ENCODE measurements at places on chromosomes 6 and 20.
A peak's percentile ranks its signal among the peaks of the same experiment; 100 is the strongest.

DNA sequence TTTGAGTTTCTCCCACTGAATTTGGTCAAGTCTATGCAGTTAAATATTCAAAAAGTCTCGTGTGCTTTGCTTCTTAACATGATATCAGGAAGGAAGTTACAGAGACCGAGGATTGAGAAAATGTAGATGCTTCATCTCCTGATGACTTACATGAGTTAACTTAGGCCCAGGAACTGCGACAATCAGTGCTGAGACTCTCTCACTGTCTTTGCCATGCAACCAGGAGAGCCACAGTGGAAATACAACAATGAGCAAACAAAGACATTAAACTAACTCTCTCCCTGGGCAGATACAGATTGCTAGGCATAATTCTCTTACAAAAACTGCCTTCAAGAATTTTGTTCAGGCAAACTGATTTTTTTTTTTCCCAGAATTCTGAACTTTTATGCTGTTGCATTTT, 440.6 kb upstream of the EPHA7 start:
- no peak for DNase-seq

- no peak for DNase-seq
These were observed 96.7 kb upstream of the LAMP5 start for GRCh38 chr20:9417665-9418064.

- DNase-seq, result no peak
These were observed 1.6 kb upstream of the ARHGAP40 start for GRCh38 chr20:38600057-38600456.

- no peak for DNase-seq
These were observed 42.3 kb downstream of the KIF13A start for GRCh38 chr6:17945111-17945510.

DNA sequence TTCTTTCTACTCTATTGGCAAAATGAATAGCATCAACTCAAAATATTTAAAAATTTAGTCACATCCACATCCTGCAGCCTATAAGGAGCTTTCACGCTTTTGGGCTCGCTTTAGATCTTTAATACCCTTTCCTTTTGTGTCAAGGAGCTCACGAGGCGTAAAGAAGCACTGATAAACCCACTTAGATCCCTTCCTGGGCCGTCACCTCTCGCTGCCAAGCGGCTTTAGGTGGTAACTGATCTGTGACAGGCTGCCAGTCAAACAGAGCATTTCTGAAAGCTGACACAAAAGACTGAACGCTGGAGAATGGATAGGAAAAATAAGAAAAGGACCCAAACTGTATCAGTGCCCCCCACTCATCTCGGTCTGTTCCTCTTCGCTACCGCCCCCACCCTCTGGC, 385.7 kb upstream of the MMS22L start:
- DNase-seq, result no peak

DNA sequence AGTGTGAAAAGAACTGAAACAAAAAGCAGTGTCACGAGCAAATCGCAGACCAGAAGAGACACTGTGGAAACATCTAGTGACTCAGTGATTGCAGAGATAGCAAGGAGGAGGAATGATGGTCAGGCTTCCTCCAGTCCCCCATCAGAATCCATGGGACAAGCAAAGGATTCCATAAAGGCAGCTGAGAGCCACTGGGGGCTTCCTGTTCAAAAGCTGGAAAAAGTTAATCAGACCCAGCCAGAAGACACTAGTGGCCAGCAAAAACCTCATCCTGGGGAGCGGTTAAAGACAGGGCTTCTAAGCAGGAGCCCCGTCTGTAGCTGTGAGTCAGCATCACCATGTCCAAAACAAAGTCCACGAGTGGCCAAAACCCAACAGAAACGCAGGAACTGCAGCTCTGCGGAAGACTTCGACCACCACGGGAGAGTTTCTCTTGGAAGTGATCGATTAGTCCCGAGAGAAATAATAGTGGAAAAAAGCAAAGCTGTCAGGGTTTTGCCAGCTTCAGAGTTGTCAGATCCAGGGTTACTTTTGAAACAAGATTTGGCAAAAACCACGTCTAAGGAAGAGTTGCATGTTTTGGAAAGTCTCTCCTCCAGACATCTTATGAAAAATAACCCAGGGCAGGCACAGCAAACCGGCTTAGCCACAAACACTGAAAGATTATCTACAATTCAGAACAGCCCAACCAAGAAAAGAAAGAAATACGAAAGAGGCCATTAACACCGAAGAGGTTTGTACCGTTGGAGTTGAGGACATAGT, 51.0 kb downstream of the JAG1 start:
- no peak for DNase-seq

DNA sequence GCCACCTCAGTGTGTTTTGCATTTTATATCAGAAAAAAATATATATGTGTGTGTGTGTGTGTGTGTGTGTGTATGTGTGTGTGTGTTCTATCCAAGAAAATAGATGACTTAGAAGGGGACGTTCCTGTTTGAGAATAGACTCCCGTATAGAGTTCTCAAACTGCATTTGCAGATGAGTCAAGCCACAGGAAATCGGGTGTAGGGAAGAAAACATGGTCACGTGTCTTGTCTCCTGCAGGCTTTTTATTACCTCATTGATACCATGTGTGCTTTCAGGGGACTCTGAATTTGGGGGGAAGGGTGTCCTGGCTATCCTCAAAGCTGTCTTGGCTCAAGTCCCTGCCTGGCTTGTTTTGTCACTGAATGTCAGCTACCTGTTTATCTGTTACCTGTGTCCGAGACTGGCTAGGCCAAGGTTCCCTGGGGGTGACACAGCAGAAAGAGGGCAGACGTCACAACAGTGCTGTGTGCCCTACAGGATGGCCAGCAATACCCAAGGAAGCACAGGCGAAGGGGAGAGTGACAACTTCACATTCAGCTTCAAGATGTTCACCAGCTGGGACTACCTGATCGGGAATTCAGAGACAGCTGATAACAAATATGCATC, 55.7 kb upstream of the NOP56 start:
- no peak for DNase-seq

GRCh38 chr20:3996399-3996798, 19.0 kb downstream of the RNF24 start:
- DNase-seq, result no peak

DNA sequence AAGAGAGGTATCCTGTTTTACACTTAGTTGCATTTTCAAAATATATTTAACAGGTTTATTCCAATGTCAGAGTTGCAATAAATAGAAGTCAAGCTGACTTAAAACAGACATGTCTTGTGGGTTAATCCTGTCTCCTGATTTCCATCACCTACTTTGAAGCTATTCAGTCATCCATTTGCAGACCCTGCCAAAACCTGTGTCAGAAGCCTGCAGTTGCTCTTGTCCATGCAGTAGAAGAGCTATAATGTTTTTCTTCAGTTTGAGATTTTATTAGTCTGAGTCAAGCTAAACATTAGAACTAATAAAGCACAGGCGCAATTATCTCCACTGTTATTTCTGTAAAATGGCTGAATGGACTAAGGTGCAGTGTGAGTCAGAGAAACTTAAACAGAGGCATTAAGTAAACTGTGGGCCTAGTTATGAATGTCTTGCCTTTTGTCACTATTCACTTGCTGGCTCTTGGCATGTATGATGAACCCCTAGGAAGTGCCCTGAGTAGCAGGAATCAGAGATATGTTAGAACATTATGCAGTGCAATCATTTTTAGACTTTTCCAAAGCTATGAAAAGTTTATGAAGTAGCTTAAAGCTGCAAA, 11.0 kb upstream of the HDGFL1 start:
- DNase-seq, result no peak

DNA sequence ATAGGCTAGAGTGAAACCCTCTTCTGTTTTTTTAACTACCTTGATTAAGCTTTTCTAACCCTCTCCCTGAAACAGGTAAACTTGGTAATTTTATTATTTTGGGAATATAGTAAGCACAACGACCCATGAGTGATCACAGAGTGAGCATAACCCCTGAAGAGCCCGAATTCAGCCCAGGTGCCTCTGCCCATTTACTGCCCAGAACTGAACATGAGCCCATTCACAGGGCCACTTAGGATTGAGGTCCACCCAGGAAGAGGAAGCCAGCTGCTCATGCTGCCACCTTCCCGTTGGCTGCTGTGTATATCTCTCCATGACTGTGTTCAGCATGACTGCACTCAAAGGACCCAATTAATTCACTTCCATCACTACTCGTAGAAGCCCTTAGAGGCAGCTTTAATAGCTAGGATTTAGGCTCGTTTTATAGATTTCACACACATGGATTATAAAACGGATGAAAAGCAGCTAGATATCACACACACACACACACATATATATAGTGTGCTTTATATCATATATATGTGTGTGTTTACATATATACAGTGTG, 8.3 kb upstream of the PDE10A start:
- DNase-seq, result no peak

GRCh38 chr20:397432-398237, 10.5 kb upstream of the RBCK1 start:
- DNase-seq, result no peak

- no peak for DNase-seq
These were observed 9.9 kb upstream of the CABLES2 start for GRCh38 chr20:62416651-62417637.

GRCh38 chr20:11497545-11497944, 420.1 kb upstream of the BTBD3 start:
- DNase-seq, result no peak

- no peak for DNase-seq
These were observed 169.0 kb upstream of the MCHR2 start for GRCh38 chr6:100163035-100163434.

- no peak for DNase-seq
These were observed 29.6 kb downstream of the TAB2 start for GRCh38 chr6:149347067-149347466.

- no peak for DNase-seq
These were observed 642 bp downstream of the NKX2-2 start for GRCh38 chr20:21513181-21513663.

DNA sequence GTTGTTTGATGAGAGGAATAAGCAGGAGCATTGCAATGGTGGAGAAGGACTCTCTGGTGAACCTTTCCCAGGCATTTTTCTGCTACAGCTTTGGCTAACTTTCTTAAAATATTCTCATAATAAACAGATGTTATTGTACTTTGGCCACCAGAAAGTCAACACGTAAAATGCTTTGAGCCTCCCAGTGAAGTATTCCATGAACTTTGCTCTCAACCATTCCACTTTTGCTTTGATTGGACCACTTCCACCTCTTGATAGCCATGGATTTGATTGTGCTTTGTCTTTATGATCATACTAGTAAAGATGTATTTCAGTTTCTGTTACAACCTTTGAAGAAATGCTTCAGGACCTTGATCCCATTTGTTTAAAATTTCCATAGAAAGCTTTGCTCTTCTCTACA, 241.1 kb downstream of the TENT5A start:
- DNase-seq, result no peak

DNA sequence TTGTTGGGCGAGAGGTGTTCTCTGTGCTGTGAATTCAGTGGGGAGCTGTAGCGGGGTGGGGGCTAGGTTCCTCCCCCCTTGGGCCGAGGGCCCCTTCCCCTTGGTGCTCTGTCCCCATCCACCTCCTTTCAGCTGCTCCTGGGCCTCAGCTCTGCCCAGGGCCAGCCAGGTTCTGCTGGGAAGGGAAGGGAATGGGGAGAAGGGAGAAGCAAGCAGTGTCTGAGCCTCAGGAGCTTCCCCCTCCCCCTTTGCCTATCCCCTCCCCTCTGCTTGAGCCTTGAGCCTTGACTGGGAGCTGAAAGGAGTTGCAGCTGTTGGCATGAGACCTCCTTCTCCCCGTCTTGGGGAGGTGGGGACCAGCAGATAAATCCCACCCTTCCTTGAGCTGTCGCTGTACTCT, 576 bp upstream of the RRP36 start:
- DNase-seq, result no peak

DNA sequence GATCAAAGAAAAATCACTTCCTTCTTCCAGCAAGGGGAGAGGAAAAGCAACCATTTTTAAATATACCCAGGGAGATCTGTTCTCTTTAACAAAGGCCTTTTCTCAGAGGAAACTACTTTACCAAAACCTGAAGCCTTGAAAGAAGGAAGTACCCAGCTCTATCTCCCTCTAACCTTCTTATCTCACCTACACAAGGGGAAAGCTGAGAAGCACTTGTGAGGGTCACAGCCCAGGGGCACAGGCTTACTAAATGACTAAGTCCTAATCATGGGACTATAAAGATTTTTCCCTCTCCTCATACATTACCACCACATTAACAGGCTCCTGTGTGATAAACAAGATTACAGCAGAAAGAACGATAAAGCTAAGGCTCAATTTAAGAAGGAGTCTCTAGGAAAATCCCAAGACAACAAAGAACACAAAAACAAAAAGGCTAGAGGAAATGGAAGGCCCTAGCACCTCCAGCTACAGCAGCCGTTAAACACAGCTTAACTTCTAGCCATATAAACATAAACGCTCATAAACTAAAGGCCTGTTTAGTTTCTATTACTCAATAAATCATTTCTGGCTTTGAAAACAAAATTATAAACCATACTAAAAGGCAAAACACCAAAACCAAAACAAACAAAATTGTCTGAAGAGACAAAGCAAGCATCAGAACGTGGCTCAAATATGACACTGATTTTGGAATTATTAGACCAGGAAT, 284.9 kb upstream of the ECI2 start:
- DNase-seq, result no peak

GRCh38 chr20:57013741-57014140, 252.7 kb downstream of the BMP7 start:
- no peak for DNase-seq

DNA sequence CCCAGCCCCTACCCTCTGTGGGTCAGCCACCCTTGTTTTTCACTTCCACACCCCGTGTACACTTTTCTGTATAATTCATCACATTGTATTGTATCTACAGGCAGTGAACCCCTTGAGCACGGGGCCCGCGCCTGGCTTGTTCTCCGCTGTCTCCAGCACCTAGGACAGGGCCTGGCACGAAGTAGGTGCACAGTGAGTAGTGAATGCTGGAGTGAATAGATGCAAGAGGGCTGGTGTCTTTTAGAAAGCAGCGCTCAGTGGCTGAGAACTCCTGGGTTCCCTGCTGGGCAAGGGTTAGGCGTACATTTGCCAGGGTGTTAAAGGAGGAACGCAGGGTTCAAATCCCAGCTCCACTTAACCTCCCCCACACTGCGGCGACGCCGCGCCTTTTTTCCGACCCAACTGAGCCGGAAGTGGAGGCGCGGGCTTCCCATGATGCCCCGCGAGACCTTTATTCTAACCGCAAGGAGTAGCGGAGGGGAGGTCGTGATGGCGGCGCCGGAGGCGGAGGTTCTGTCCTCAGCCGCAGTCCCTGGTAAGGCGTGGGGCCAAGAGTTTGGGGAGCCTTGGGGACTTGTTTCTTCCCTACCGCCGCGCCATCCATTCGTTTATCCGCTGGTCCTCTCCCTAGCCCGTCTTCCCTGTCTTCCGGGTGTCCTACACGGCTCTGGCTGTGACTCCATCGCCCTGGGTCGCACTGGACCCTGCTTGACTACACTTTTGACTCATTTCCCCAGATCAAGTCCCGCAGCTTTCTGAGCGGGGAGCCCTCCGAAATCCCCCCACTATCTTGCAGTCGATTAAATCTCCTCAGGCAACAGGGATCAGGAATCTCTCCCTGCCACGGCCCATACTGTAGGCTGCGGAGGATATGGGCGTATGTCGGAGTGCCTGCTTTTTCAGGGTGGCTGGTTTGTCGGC, at the start of gene MAD2L1BP:
MAD2L1BP (plus strand) TSS at position 454 of the 921 bp plus-strand sequence; CDS start at position 490, 36 bp downstream.
- peak; percentile 88 for DNase-seq

DNA sequence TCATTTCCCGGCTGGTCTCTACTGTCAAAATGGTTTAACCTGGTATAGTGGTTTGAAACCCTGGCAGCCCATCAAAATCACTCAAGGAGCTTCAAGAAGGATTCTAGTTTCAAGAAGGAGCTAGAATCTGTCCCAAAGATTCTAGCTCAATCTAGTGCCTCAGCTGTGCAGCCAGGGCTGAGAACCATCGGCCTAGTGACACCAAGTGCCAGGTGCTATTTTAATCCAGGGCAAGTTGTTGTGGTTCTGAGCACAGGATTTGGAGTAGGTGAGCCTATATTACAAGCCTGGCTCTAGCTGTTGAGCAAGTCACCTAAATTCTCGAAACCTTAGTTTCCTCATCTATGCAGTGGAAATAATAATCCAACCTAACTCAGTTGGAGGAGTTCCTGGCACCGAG, 3.7 kb downstream of the MOCS1 start:
- no peak for DNase-seq

Data from activated naive CD4-positive, alpha-beta T cell treated with anti-CD3 and anti-CD28 coated beads, Interleukin-2, amount 50 U/mL, for 16 hours (primary cell).